Muscle of arm (tissue), 14 donors: ENCODE measurements at places on chromosomes 7 and 10. TPM values are rescaled to one million over a fixed set of nuclear protein-coding genes. Genes with fewer than 3 reads are reported as not detected.

DNA sequence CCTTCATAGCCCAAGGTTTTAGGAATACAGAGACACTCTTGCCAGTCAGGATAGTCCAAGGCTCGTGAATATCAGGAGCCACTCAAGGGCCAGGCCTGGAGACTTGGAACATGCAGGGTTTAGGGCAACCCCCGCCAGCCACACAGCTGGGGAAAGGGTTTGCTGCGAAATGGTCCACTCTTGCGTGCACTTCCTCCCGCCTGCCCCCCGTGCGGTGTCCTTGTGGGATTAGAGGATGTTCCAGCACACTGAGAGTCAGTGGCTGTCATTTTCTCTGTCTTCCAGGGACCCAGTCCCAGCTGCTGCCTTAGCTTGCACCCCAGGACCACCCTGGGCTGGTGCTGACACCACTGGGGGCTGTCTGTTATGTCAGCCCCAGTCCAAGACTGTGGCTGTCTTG, 38.5 kb downstream of the POR start:
- no peak for DNase-seq

- no peak for DNase-seq
Observed at GRCh38 chr10:67224553-67224952, 298.7 kb downstream of the LRRTM3 start.

DNA sequence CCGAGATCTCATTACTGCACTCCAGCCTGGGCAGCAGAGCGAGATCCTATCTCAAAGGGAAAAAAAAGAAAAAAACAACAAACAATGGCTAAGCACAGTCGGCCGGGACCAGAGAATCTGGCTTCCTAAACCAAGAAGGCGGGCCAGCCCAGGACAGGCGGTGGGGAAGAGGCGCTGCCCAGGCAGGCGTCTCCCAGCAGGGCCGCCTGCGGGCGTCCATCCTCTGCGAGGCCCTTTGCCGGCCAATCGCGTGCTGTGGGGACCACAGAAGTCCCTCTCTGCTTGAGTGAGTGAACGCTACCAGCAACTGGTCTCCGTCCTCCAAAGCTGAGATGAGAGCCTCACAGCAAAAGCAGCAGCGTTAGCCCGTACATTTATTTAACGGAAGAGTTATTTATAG, 14.7 kb upstream of the BMS1 start:
- DNase-seq = no peak

PLXDC2 gene
- polyA plus RNA-seq = 33.4 TPM

DNA sequence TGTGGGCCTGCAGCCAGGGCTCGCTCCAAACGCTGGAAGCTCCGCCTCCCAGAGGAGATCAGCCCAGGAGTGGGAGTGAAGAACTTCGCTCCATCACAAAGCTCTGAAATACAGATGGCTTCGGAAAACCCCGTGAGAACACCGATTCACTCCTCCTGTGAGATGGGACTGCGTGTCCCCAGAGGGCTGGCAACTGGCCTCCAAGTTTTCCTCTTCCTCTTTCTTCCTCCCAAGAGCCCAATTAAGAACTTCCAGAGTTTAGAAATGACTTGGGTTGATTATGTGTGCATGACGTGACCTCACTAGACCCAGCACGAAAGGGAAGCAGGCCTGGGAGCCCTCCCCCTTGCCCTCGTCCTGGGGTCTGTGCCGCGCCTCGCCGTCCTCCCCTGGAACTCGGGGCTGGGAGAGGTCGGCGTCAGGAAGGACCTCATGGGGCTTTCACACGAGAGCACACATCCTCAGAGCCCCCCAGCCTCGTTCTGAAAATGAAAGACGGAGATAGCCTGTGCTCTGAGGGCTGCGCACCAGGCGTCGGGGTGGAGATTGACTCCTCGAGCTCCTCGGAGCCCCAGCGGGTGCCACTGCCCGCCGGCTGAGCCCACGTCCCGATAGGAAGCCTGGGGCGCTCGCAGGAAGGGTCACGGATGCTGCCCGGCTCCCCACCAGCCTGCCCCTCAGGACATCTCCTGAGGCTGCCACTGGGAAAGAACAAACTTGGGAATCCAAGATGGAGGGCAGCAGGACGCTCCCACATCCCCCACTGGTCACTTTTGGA, 37.8 kb downstream of the PTPRN2 start:
- peak; percentile 78 for DNase-seq
